ENCODE measurements at places on chromosomes 11 and 22. TPM values are rescaled to one million over a fixed set of nuclear protein-coding genes. Genes with fewer than 3 reads are reported as not detected.

Gene RFPL1
- not detected for total RNA-seq

GRCh38 chr22:29701155-29701999 lies 18.4 kb upstream of the CABP7 start:
- peak; percentile 38 for DNase-seq

- no peak for DNase-seq
These were observed 8.4 kb downstream of the HYOU1 start for GRCh38 chr11:119048644-119049043.

GRCh38 chr11:1733716-1734640 lies 16.4 kb downstream of the IFITM10 start:
- DNase-seq: no peak
